ENCODE measurements at places on chromosomes 5 and 9. TPM values are rescaled to one million over a fixed set of nuclear protein-coding genes. Genes with fewer than 3 reads are reported as not detected.

The WDR31 gene
- total RNA-seq, result 1.6 TPM

The C9orf153 gene
- 0.26 TPM for total RNA-seq

The PAEP gene
- not detected for total RNA-seq

The MSANTD3 gene
- total RNA-seq, result 17.3 TPM

The TIMD4 gene
- total RNA-seq, result 1.3 TPM

The ZSWIM6 gene
- total RNA-seq, result 3.2 TPM

The C9orf50 gene
- not detected for total RNA-seq

The ADAMTSL2 gene
- not detected for total RNA-seq

The CDKN2B gene
- 0.76 TPM for total RNA-seq

The INSYN2B gene
- not detected for total RNA-seq

The UBE2D2 gene
- 270 TPM for total RNA-seq

The DMRTA1 gene
- not detected for total RNA-seq

The TAF11L5 gene
- not detected for total RNA-seq

The TPM2 gene
- 4.1 TPM for total RNA-seq

The ANKRD18A gene
- total RNA-seq, result 16.0 TPM

The NOTCH1 gene
- 65.9 TPM for total RNA-seq

The BARHL1 gene
- total RNA-seq, result not detected

The DCTN4 gene
- 37.3 TPM for total RNA-seq

The PRUNE2 gene
- total RNA-seq, result 0.39 TPM

The SPATA31E1 gene
- total RNA-seq, result not detected

The EEIG1 gene
- 37.8 TPM for total RNA-seq

The SEC24A gene
- 55.4 TPM for total RNA-seq

The PCDHA12 gene
- total RNA-seq, result not detected

The FST gene
- total RNA-seq, result not detected

The TMEM174 gene
- total RNA-seq, result not detected

The HTR4 gene
- not detected for total RNA-seq

The PAPPA gene
- total RNA-seq, result 0.26 TPM

The PSMB7 gene
- 105 TPM for total RNA-seq
